Stimulated activated CD4-positive, alpha-beta T cell treated with anti-CD3 and anti-CD28 coated beads, TNF-alpha, amount 100 ng/mL, for 24 hours (primary cell): ENCODE measurements at places on chromosomes 5 and 9.

GRCh38 chr5:32193591-32193990, 19.5 kb upstream of the GOLPH3 start:
- DNase-seq = no peak

- DNase-seq = no peak
These were observed 85.9 kb upstream of the FSTL4 start for GRCh38 chr5:133698259-133698554.

- DNase-seq = no peak
These were observed 25.1 kb downstream of the ERAP2 start for GRCh38 chr5:96901384-96901783.

DNA sequence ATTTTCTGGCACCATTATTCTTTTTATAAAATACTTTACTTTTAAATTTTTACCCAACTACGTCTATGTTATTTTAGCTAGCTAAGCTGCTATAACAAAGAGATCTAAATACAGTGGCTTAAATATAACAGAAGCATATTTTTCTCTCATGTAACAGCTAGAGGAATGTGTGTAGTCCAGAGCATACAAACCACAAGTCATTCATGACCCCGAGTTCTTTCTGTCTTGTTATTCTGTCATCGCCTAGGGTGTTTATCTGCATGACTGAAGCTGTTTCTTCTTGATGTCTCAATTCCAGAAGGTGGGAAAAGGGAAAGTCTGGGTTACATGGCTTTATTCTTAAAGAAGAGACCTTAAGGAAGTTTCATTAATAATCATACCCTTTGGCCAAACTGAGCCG, 136.9 kb upstream of the RFX3 start:
- DNase-seq = no peak

- DNase-seq = no peak
These were observed 146.8 kb upstream of the ADAMTSL1 start for GRCh38 chr9:18327121-18327520.
